Hepatic stellate cell (primary cell): ENCODE measurements at places on chromosomes 2 and 18.

GRCh38 chr2:217835931-217836891, 166.6 kb downstream of the TNS1 start:
- peak; percentile 83 for DNase-seq

- DNase-seq = peak; percentile 69
These were observed 18.1 kb downstream of the EPAS1 start for GRCh38 chr2:46315103-46315890.

GRCh38 chr2:224099861-224100643, 61.0 kb upstream of the SERPINE2 start:
- no peak for DNase-seq

DNA sequence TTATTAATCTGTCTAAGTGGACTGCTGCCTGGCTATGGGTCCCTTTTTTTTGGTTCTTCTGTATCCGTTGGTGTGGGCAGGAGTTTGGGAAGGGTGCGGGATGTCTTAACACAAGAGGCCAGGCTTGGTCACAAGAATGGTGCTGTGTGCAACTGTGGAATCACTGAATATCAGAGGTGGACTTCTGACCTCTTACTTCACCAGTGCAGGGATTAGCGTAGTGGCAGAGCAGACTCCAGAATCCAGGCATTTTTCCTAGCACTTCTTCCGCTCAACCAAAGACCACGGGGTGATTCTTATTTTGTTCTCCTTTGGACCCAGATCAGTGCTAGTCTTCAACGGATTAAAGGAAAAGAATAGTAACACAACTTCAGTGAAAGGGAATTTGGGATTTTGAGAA, 254.3 kb upstream of the TNP1 start:
- no peak for DNase-seq

DNA sequence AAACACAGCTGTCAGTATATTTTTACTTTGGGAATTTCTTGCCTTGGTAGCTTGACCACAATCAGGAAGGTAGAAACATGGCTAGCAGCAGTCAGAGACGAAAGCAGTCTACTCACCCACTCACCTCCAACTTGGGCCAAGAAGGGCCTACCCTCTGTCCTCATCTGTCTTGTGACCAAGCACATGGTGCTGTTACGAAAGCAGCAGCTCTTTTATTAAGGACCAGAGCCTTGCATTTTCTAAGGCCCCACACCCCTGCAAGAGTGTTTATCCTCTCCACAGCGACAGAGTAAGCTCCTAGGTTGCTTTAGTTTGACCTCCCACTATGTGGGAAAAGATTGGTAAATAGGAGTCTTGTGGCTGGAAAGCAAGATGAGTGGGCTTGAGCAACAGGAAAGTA, 31.3 kb upstream of the MSTN start:
- no peak for DNase-seq

DNA sequence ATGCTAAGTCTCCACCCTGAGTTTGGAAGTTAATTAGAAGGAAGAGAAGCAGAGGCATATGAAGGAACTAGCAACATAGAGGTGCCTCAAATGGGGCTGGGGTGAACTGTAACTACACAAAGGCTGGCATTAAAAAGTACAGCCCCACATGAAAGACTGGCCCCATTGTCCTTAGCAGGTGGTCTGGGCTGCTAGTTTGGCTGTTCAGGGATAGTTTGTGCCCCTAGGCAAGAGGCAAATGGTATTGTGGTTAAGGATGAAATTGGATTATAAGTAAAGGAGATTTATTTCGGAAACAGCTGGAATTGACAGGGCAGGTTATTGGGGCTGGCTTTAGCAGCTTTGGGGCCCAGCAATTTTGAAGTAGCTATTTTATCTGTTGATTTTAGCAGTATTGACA, 365.7 kb upstream of the TNP1 start:
- DNase-seq = no peak

- peak; percentile 4 for DNase-seq
These were observed 316.4 kb downstream of the DSEL start for GRCh38 chr18:67199993-67200617.
